ENCODE measurements at places on chromosomes 13 and 19.

GRCh38 chr13:113822956-113823744 is 40.7 kb downstream of the GAS6 start:
- DNase-seq, result no peak
- no peaks in the 10 kb centered on the region for H3K36me3 ChIP-seq
- no peak overlapping the region for H3K4me3 ChIP-seq
- H3K4me1 ChIP-seq, result no peaks in the 10 kb centered on the region

GRCh38 chr19:18290302-18291018 is 9.0 kb upstream of the JUND start:
- peak overlapping the region; percentile 86 for H3K4me3 ChIP-seq
- H3K4me1 ChIP-seq, result peaks cover 52% of the 10 kb centered on the region
- DNase-seq, result peak; percentile 92
- H3K36me3 ChIP-seq, result no peaks in the 10 kb centered on the region
- H3K27me3 ChIP-seq, result no peaks in the 10 kb centered on the region

- H3K4me1 ChIP-seq, result no peaks in the 10 kb centered on the region
- H3K27me3 ChIP-seq, result no peaks in the 10 kb centered on the region
- H3K4me3 ChIP-seq, result no peak overlapping the region
- DNase-seq, result no peak
- H3K36me3 ChIP-seq, result no peaks in the 10 kb centered on the region
Measured at GRCh38 chr13:97945342-97945741, 8.1 kb upstream of the IPO5 start.

DNA sequence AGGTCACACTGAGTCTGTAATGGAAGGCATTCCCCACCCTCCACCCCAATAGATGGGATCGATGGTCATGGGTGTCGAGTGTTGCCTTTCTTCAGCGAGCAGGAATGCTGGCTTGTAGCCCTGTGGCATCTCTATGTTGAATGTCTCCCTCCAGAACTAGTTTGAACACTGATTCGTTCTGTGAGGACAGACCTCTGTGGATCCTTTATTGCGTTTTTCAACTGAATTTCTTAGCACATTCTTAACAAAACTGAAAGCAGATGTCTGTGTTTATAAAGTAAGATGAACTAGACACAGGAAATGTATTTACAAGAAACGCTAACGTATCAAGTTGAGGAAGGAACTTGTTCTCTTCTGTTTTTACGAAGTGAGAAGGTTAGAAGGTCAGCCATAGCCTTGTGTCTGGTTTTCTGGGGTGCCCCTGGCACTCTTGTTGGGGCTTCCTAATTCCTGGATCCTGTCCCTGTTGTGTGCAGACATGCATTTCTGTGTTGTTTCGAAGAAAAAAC is 36.8 kb upstream of the TM9SF2 start:
- H3K36me3 ChIP-seq, result no peaks in the 10 kb centered on the region
- no peaks in the 10 kb centered on the region for H3K27me3 ChIP-seq
- peaks cover 17% of the 10 kb centered on the region for H3K4me1 ChIP-seq
- peak overlapping the region; percentile 49 for H3K4me3 ChIP-seq
- no peak overlapping the region for H3K27ac ChIP-seq

GRCh38 chr13:59674616-59675015 is 489.1 kb downstream of the DIAPH3 start:
- H3K27ac ChIP-seq, result no peak overlapping the region
- H3K36me3 ChIP-seq, result no peaks in the 10 kb centered on the region
- no peak overlapping the region for H3K4me3 ChIP-seq

DNA sequence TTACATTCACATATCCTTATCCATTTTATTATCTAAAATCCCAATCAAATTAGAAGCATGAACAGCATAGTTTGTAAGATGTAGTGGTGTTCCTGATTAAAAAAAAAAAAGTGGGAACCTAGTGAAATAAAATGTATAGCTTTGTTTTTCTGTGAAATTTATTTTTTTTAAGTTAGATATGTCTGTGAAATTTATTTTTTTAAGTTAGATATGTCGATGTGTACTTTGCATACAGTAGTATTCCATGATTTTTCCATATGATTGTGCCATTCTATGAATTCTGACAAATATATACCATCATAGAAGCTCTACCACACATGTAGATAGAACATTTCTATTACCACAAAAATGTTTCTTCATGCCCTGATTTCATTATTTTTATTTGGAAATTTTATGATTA is 6.0 kb upstream of the MAB21L1 start:
- no peak overlapping the region for H3K4me3 ChIP-seq
- no peak for DNase-seq
- H3K27ac ChIP-seq, result no peak overlapping the region

- H3K27ac ChIP-seq, result no peak overlapping the region
- H3K27me3 ChIP-seq, result no peaks in the 10 kb centered on the region
- no peak for DNase-seq
- no peaks in the 10 kb centered on the region for H3K4me1 ChIP-seq
- no peak overlapping the region for H3K4me3 ChIP-seq
Measured at GRCh38 chr13:59016250-59016649, 1147.5 kb downstream of the DIAPH3 start.

- no peaks in the 10 kb centered on the region for H3K36me3 ChIP-seq
- no peaks in the 10 kb centered on the region for H3K4me1 ChIP-seq
- no peak overlapping the region for H3K27ac ChIP-seq
- H3K4me3 ChIP-seq, result no peak overlapping the region
Measured at GRCh38 chr19:38726284-38726673, 18.0 kb downstream of the CAPN12 start.

DNA sequence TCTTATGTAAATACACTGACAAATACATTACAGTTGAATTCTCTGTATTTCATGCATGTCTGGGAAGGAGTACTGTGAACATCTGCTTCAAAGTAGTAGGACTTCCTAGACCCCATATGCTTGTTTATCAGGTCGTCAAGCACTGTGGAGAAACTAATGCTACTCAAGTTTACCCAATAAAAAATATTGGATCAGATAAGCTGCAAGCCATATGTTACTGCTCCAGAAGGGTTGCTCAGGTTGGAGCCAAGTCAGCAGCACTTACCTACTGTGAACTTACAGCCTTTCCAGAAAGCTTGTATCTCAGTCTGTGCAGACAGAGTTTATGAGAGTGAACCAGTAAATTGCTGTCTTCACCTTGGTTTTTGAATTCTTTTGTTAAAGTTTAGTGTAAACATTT is 36.2 kb downstream of the SLAIN1 start:
- H3K27ac ChIP-seq, result no peak overlapping the region
- no peaks in the 10 kb centered on the region for H3K27me3 ChIP-seq
- H3K4me1 ChIP-seq, result peaks cover 13% of the 10 kb centered on the region
- no peaks in the 10 kb centered on the region for H3K36me3 ChIP-seq
- no peak for DNase-seq
- no peak overlapping the region for H3K4me3 ChIP-seq

DNA sequence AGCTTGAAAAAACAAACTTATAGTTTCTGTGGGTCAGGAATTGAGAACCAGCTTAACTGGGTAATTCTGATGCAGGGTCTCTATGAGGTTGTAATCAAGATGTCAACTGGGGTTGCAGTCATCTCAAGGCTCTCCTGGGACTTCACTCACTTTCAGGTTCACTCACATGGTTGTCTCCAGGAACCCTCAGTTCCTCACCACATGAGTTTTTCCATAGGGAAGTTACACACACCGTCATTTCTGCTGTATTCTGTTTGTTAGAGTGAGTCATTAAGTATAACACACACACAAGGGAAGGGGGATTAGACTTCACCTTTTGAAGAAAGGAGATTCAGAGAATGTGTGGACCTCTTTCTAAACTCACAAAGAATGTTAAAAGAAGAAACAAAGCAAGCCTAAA is 34.9 kb upstream of the MLNR start:
- no peak overlapping the region for H3K4me3 ChIP-seq
- H3K36me3 ChIP-seq, result peaks cover 23% of the 10 kb centered on the region
- no peak overlapping the region for H3K27ac ChIP-seq
- no peak for DNase-seq

GRCh38 chr19:45403272-45403671 is 1.6 kb downstream of the PPP1R13L start:
- H3K27ac ChIP-seq, result no peak overlapping the region
- H3K27me3 ChIP-seq, result peaks cover 26% of the 10 kb centered on the region
- no peaks in the 10 kb centered on the region for H3K36me3 ChIP-seq
- peaks cover 31% of the 10 kb centered on the region for H3K4me1 ChIP-seq
- H3K4me3 ChIP-seq, result no peak overlapping the region
- no peak for DNase-seq

DNA sequence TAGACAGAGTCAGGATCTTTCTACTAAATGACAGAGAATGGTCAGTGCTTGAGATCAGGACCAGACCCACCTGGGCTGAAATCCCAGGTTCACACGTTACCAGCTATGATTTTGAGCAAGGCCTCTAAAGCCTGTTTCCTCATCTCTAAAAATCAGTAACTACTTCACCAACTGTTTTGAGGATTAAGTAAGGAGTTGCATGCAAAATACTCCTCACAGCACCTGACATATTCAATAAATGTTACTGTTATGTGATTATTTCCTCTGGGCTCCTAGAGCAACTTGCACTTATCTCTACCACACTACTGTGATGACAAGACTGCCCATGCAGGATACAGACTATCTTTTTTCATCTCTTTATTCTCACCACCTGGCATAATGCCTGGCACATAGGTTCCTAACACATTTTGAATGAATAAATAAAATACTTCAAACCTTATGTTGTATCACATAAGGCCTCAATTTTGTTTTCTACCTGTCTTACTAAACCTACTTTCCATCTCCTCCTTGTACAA is 1.8 kb downstream of the KATNAL1 start:
- H3K4me1 ChIP-seq, result peaks cover 10% of the 10 kb centered on the region
- no peak for DNase-seq
- no peak overlapping the region for H3K4me3 ChIP-seq

- DNase-seq, result peak; percentile 29
- H3K27me3 ChIP-seq, result no peaks in the 10 kb centered on the region
- H3K4me1 ChIP-seq, result peaks cover 5% of the 10 kb centered on the region
- no peaks in the 10 kb centered on the region for H3K36me3 ChIP-seq
Measured at GRCh38 chr13:51849145-51850101, 4.4 kb upstream of the TMEM272 start.

DNA sequence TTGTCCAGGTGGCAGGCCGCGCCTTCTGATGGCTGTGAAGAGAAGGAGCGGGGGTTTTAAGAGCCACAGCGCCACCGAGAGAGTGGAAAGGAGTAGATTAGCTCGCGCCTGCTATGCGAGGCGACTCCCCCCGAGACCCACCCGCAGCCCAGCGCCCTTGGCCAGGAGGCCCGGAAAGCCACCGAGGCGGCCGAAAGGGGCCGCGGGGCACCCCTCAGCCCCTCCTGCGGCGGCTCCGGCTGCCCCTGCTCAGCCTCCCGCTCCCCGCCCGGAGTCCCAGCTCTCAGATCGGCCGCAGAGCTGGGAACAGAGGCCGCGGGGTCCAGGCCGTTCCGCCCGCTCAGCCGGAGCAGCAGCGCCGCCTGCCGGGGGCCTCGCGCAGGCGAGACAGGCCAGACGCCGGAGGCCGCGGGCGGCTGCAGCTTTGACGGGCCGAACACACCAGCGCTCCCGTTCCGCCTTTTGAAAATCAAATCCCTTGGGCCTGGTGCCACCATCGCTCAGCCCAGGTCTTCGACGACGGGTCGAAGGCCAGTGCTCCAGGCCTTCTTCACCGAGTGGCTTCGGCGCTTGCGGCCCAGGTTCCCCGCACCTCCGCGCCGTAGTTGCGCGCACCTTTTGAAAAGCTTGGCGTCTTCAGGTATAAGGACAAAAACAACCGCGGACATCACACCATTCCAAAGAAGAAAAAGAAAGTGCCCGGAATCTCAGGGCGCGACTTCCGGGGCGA is 15.3 kb downstream of the CDX2 start:
- H3K4me3 ChIP-seq, result peak overlapping the region; percentile 22
- DNase-seq, result peak; percentile 30
- no peak overlapping the region for H3K27ac ChIP-seq
- peaks cover 6% of the 10 kb centered on the region for H3K4me1 ChIP-seq

DNA sequence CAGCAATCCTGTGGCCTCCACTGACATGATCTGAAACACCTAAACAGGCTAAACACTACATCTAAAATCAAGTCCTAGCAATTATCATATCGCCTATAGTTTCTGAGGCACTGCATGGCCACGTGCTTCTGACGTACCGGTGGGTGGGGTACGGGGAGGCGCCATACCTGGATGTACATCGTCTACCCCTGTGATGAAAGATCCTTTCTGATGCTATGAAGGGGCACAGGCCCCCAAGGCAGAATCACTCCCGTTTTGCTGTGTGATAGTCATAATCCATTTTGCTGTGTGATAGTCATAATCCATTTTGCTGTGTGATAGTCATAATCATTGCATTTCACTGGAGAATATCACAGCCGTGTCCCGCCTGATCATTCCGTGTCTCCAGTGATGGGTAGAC is 118.7 kb upstream of the SOX1 start:
- H3K4me3 ChIP-seq, result no peak overlapping the region
- H3K27ac ChIP-seq, result no peak overlapping the region
- H3K36me3 ChIP-seq, result no peaks in the 10 kb centered on the region
- DNase-seq, result no peak
- no peaks in the 10 kb centered on the region for H3K27me3 ChIP-seq

DNA sequence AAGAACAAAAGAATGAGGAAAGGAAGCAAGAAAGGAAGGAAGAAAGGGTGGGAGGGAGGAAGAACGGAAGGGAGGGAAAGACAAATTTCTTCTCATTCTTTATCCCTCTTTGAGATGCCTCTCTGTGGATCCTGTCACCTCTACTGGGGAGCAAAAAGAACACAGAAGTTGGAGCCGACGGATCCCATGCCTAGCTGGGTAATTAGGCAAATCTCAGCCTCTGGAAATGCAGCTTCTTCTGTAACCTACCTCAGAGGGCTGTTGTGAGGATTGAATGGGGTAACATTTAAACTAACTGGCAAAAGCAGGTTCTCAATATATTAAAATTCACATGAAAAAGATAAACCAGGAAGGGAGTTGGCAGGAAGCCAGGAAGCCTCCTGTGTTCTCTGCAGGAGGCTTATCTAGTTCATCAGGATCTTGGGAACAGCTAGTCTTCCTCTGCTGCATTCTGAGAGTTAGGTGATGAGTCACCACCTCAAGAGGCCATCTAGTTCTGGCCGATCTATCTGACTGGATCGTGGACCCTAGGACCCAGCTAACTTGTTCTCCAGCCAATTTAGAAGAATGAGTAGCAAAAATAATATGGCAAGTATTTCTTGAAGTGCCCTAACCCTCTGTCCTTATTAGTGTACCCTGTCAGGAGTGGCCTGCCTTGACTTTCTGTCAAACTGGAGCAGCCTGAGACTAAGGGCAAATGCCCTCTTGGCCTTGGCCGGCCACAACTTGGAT is 15.2 kb upstream of the CPB2 start:
- no peak for DNase-seq
- no peaks in the 10 kb centered on the region for H3K36me3 ChIP-seq
- H3K4me3 ChIP-seq, result no peak overlapping the region
- peaks cover 25% of the 10 kb centered on the region for H3K4me1 ChIP-seq

DNA sequence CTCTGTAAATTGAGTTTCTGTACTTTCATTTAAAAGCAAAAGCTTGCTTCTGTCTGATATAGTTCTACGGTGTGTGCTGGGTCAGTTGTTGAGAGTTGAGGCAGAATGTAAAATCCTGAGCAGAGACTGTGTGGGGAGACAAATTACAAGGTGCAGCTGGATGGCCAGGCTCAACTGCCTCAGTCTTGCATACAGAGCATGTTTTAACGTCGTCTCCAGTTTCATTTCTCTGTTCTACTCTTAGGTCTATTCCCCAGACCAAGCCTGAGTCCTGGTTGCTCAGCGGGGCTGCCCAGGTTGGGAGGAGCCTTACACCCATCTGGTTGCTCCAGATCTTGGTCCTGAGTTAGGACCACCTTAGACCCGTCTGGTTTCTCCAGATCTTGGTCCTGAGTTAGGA is 54.4 kb upstream of the MEDAG start:
- no peak overlapping the region for H3K27ac ChIP-seq
- no peaks in the 10 kb centered on the region for H3K27me3 ChIP-seq
- no peak overlapping the region for H3K4me3 ChIP-seq

GRCh38 chr13:41505209-41505835 is 48.0 kb downstream of the RGCC start:
- H3K27me3 ChIP-seq, result no peaks in the 10 kb centered on the region
- no peak for DNase-seq
- H3K4me1 ChIP-seq, result peaks cover 29% of the 10 kb centered on the region
- no peak overlapping the region for H3K4me3 ChIP-seq
- no peaks in the 10 kb centered on the region for H3K36me3 ChIP-seq

All from CD8-positive, alpha-beta memory T cell (primary cell).